Right kidney (tissue), 9 donors: ENCODE measurements at places on chromosomes 16 and 17.

- DNase-seq: peak; percentile 46
Observed at GRCh38 chr17:35849469-35850348, 19.0 kb downstream of the HEATR9 start.

DNA sequence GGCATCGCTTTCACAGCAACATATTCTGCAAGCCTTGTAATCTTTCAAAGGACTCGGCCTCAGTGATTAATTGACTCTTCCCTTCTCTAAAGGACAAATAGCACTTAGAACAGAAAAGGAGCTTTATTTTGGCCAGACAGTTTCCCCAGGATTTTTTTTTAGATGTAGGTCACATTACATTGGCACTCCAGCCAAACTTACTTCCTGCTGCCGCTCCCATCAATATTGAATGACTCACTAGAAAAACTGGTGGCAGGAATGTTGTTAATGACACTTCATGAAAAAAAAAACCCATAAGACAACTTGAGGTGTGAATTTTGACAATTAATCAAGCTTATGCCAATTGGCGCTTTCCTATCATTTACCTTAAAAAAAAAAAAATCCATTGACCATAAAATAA lies 432.6 kb downstream of the TOX3 start:
- DNase-seq: no peak

DNA sequence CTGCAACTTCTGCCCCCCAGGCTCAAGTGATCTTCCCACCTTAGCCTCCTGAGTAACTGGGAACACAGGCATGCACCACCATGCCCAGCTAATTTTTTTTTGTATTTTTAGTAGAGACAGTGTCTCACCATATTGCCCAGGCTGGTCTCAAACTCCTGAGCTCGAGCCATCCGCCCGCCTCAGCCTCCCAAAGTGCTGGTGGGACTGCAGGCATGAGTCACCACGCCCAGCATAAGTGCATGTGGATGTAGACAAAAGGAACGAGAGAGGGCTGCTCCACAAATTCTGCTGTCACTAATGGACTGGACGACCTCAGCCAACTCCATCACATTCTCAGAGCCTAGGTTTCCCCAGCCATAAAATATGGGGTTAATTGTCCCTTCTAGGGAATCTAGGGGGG lies 7.7 kb upstream of the SP2 start:
- DNase-seq: no peak

- DNase-seq: peak; percentile 72
Observed at GRCh38 chr17:31095236-31096105, 694 bp downstream of the NF1 start.

GRCh38 chr17:9598661-9599060 lies 22.2 kb downstream of the CFAP52 start:
- no peak for DNase-seq

DNA sequence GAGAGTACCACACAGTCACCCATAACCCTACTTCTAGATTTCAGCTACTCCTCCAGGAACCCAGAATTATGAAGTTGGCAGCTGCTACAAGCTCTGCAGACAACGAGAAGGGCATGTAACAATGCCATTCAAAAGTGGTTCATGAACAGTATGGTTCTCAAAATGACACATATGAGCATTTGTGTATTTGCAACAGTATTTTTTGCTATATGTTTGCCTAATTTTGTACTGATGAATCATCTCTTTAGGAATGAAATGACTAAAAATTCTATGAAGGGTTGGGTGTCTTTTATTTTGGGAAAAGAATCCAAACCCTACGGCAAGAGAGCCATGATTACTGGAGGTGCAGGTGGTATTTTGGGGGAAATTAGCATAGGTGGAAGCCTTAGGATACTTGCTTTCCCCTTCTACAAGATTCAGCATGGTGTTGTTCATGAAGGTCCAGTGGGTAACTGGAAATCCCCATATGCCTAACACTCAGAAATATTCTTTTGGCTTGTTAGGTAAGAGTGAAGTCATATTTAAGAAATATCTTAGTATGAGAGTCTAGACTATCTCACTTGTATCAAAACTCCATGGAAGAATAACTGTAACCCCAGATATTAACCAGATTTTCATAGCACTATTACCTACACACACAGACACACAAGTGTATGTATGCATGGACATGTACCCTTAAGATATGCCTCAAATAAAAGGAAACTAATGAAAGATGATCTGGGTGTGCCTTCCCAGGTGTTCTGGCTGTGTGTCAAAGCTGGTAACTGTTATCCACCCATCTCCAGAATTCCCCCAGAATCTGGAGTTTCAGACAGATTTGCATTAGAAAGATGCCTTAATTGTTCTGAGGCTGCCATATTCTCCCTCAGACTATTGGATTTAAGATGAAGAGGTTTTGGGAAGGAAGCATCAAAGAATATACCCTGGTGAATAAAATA lies 688.2 kb upstream of the SOX9 start:
- DNase-seq: no peak
